ENCODE measurements at places on chromosomes 11 and 22.

GRCh38 chr11:28245131-28245530 is 136.9 kb downstream of the METTL15 start:
- DNase-seq: no peak

GRCh38 chr11:17686231-17686980 is 33.0 kb upstream of the MYOD1 start:
- DNase-seq: no peak

- no peak for DNase-seq
Measured at GRCh38 chr11:43937434-43938411, 4.7 kb upstream of the C11orf96 start.

- no peak for DNase-seq
Measured at GRCh38 chr11:34755671-34756070, 134.8 kb downstream of the EHF start.

DNA sequence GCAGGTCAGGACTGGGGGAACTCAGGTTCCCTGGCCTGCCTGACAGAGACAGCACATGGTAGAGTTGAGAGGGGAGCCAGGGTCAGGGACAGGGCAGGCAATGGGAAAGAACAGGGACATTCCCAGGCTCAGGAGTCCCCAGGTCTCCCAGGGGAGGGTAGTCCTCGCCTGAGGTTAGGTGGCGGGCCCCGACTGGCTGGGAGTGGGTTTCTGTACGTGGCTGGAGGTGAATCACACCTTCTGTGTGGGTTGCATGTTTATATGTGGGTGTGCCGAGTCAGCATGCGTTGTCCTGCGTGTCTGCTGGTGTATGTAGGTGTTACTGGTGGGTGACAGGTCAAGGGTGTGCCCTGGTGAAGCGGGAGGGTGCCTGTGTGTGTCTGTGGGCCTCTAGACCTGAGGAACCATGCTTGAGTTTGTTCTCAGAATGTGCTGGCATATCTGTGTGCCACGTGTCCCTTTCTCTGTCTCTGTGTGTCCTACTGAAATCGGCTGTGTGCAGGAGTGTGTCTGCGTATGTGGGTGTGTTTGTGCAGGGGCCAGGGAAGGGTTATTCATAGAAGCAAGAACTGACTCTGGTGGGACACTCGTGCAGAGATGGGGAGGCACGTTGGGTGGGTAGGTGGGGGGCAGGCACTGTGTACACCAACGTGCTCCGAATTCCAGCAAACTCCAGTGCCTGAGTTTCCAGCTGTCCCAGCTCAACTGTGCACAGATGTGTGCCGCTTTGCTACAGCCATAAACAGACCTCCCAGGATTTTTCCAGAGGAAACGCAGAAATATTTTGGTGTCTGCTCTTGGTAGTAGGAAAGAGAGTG is 23.8 kb upstream of the OAF start:
- DNase-seq: no peak

- DNase-seq: no peak
Measured at GRCh38 chr11:8068605-8069221, 12.3 kb upstream of the TUB start.

DNA sequence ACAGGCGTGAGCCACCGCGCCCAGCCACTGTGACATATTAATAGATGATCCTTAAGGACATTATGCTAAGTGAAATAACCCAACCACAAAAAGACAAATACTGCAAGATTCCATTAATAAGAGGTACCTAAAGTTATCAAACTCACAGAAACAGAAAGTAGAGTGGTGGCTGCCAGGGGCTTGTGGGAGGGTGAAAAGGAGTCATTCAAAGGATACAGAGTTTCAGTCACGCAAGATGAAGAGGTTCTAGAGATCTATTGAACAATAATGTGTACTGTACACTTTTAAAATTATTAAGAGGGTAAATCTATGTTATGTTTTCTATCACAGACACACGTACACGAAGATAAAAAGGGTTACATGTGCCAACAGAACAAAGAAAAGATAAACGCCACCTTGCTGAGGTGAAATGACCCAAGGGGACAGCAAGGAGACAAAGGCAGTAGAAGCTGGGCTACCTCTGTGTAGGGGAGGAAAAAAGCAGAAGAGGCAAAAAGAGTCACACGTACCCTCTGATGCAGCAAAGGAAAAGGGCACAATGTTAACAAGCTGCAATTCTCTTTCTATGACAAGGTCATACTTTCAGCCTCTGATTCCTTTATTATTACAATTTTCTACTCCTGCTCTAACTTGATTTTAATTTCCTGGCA is 65.3 kb downstream of the AMBRA1 start:
- DNase-seq: no peak

DNA sequence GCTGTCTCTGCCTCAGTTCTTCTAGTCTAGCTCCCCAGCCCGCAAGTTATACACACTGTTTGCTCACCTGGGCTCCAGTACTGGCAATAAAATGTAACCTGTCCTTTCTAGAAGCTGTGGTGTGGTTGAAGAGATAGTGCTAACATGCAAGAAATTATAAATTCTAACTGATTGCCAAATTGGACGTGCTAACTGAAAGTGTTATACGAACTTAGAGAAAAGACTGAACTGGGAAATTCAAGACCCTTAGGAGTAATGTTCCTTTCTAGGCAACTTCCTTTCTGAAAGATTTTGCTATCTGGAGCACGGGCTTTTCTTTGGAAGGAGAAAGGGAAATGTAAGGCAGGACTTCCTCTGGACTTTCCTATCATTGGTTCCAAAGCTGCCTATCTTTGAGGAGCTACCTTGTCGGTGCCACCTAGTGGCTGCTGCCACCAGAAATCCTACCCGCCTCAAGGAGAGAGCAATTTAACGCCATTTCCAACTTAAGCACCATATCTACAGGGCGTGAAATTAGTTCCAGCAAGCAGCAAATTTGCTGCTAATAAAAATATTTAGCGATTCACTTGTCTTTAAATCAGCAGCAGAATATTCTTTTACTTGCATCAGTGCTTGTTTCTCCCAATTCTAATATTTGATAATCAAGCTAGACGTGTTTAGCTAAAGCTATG is 12.7 kb upstream of the TMEM218 start:
- peak; percentile 32 for DNase-seq
